ENCODE measurements at places on chromosomes 2 and 18.
A peak's percentile ranks its signal among the peaks of the same experiment; 100 is the strongest.

- DNase-seq = no peak
Measured at GRCh38 chr18:64238076-64238475, 89.2 kb upstream of the LINC00305 start.

GRCh38 chr2:39304200-39304599, 60.4 kb upstream of the CDKL4 start:
- DNase-seq = no peak

- DNase-seq = no peak
Measured at GRCh38 chr2:39403311-39403710, 33.8 kb downstream of the MAP4K3 start.

DNA sequence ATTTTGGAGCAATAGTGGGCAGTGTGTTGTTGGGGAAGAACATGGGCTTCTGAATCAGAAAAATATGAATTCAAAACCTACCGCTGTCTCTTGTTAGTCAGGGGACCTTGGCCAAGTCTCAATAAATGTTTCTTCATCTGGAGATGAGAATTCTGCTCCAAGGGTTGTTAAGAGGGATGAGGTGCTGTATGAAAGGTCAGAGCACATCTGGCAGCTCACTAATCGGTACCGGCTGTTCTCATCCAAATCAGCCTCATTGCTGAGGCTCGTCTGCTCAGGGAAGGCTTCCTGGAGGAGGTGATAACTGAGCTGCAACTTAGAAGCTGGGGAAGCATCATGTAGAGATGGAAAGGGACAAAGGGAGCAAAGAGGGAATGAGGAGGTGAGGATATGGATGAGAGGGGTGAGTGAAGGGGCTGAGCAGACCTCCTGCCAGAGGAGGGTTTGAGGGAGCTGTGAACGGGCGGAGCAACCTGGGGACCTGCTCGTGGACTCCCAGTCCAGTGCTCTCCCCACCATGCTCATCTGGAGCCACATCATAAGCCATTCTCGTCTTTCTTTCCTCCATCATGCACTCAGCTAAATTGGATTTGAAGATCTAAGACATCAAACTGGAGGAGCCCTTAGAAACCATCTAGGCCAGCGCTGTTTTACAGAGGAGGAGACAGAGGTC, 47.4 kb downstream of the GREB1 start:
- no peak for DNase-seq

DNA sequence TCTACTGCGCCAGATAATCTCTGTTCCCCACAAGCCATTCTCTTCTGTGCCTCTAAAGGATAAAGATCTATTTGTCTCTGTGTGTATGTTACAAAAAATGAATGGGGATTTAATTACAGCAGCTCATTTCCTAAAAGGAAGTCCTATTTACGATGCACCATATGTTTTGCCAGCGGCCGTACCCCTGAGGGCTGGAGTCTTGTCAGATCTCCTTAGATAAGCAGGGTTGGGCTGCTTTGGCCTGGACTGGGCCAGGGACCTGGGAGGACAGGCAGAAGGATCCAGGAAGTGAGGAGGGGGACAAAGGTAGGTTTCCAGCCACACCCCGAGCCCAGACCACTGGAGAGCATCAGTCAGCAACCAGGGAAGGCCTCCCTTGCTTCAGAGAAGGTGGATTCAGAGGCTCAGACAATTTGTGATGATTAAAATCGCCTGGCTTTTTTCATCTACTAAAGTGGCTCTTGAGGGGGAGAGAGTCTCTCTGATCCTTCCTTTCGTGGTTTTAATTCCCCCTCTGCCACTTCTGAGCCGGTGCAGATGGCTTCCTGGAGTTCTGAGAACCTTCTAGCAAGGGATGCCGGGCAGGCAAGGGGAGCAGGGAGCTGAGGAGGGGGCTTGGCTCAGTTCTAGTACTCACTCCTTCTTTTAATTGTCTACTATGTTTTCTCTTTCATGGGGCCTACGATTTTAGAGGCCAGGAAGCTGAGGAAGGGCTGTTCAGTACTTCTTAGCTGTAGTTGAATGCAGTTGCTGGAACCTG, 42.1 kb downstream of the MYCN start:
- no peak for DNase-seq

DNA sequence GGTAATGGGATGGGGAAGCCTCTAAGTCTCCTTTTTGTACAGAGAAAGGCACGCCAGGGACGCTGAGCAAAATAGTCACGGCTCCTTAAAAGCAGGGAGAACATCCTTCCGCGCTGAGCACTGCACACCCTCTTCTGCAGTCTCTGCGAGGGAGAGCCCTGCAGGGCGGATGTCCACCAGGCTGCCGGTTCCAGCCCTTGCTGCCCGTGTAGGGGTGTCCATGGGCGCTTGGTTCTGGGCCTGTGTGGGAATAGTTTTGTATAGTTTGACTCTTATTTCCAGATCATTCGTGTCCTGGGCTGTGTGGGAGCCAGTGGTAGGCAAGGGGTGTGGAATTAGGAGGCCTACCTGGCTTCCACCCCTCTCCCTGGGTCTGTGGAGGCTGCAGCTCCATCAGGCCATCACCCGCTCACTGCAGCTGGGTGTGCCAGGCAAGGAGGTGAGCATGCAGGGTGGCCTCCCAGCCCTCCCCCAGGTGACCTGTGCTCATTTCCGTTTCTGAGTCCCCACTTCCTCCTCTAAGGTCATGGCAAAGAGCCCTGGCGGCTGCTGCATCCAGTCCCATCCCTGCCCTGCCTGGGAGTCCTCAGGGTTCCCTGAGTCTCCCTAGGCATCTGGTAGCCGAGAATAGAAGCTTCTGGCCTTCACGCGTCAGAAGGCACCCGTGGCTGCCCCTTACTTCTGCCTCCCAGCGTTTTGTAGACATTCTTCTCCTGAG, 202.6 kb downstream of the LDLRAD4 start:
- DNase-seq = no peak

DNA sequence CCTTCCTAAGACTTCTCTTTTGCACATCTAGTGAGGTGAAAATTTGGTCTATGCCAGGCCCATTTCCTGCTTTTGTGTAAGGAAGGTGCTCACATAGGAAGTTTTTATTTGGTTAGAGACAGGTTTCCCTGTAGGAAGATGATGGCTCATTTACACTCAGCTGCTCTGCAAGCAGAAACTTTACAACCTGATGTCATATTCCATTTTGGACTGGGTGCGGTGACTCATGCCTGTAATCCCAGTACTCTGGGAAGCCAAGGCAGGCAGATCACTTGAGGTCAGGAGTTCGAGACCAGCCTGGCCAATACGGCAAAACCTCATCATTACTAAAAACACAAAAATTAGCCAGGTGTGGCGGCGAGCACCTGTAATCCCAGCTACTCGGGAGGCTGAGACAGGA, 35.8 kb downstream of the CASP10 start:
- no peak for DNase-seq

DNA sequence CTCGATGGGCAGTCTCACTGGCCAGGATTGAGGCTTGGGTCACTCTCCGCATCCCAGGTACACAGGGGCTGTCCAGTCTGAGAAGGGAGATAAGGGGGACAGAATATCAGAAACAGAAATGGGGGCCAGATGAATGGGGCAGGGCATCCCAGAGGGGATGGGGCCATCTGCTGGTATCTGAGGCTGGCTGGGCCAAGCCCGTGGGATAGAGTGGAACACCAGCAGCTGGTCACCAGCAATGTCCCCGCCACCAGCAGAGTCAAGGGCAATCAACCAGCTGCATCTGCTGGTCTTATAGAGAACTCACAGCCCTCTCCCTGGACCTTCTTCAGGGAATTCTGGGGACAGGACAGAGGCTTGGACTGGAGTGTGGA, 128.8 kb upstream of the HAAO start:
- DNase-seq = no peak

GRCh38 chr2:237200462-237200861, 114.8 kb downstream of the COPS8 start:
- DNase-seq = no peak

DNA sequence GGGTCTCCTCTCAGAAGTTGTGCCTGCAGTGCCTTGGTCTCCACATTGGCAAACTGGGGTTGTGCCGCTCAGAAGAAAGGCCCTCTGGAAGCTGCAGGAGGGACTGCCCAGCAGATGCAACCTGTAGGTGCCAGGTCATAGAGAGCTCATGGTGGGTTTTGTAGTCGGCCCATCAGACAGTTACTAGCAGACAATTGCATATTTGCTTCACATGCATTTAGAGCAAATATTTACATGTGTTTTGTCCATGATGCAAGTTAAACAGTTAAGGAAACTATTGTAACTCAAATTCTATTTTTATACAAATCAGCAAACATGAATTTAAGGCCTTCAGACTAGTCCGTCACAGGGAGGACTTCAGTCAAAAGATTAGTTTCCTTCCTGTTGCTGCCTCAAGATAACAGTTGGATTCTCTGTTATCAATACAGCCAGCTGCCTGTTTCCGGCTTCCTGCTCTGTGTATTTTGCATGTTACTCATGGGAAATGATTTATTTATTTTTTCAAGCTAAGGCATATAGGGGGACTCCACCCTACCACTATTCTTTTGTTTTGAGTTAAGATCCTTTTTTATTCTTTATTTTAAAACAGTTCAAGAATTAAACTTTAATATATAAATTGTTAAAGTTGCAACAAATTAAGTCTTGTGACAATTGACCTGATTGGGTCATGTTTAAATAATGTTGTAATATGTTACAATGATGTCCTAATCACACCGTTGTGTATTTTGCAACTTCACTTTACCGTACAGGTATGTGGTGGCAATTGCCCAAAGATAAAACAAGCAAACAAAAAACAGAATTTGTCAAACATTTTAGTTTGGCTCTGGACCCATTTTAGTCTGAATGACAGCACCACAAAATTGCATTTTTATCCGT, 133.5 kb downstream of the SPTBN1 start:
- no peak for DNase-seq

GRCh38 chr2:23449413-23449812, 64.4 kb downstream of the KLHL29 start:
- peak; percentile 44 for DNase-seq

DNA sequence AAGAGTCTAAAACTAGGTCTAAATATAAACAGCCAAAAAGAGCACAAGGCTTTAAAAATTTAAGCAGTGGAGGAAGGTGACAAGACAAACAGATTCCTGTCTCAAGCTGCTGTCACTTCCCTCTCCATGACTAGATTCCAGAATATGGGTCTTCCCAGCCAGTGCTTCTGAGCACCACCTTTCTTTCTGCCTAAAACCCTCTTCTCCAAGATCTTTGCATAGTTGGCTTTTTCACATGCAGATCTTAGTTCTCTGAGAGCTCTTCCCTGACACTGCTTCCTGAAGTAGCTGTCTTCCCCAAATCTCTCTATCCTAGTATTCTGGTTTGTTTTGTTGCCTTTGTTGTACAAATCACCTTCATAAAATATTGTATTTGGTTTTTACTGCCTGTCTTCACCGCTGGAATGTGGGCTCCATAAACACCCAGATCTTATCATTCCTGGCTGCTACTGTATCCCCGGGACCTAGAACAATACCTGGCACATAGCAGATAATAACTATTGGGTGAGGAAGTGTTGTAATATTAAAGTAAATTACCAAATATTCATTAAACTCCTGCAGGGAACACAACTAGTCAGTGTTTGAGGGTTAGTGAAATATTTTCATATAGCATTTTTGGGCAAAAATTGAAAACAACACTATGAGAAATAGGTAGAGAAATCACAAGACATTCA, 150.2 kb downstream of the CCDC85A start:
- DNase-seq = no peak

GRCh38 chr18:55420665-55421307, 167.2 kb downstream of the TCF4 start:
- DNase-seq = peak; percentile 44

- DNase-seq = no peak
Measured at GRCh38 chr2:196361606-196362326, 190.4 kb upstream of the STK17B start.

- no peak for DNase-seq
Measured at GRCh38 chr2:42929546-42930024, 137.2 kb upstream of the HAAO start.

DNA sequence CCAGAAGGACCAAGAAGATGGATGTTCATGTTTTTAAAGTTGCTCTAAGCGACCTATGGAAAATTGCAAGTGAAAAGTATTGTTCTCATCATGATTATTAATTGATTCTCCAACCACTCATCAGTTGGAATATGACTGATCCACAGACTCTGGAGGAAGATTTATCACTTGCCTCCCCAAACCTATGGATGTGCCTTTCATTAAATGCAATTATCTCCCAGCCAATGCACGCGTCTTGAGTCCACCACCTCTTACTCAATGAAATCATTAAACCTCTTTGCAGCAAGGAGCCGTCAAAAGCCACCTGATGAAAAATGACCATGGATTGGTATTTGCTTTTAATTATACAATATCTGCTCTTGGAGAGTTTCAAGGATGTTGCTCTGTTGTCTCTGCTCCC, 165.6 kb downstream of the LRRTM1 start:
- no peak for DNase-seq

GRCh38 chr2:34736482-34736881, 1137.4 kb upstream of the FAM98A start:
- DNase-seq = no peak

GRCh38 chr18:70261141-70261788, 27.6 kb upstream of the SOCS6 start:
- no peak for DNase-seq

DNA sequence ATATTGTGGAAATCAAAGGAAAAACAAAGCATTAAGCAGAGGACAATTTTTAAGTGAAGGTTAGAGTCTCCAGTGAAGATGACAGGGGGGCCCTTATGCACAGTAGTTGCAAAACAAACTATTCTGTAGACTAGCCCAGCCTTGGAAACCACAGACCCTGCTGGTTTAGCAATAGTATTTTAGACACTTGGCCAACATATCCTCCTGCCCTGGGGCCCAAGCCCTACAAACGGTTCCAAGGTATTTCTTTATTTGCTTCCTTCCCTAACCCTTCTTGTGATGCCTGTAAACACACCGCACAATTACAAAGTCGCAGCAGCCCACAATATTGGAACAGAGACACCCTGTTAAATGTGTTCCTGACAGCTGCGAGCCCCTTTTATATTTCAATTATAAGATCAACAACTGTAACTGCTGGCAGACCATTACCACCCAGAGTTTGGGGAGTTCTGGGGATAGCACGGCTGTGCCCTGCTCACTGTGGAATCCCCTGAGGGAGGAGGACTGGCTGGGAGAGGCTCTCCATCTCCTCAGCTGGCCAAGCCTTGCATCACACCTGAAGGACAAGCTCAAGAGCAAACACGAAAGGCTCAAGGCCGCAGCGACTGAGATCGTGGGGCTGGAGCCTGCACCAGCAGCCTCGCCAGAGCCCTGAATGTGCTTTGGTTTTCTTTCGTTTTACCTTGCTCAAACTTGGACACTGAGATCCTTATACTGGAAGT, 282.2 kb upstream of the ATP5MC3 start:
- no peak for DNase-seq

DNA sequence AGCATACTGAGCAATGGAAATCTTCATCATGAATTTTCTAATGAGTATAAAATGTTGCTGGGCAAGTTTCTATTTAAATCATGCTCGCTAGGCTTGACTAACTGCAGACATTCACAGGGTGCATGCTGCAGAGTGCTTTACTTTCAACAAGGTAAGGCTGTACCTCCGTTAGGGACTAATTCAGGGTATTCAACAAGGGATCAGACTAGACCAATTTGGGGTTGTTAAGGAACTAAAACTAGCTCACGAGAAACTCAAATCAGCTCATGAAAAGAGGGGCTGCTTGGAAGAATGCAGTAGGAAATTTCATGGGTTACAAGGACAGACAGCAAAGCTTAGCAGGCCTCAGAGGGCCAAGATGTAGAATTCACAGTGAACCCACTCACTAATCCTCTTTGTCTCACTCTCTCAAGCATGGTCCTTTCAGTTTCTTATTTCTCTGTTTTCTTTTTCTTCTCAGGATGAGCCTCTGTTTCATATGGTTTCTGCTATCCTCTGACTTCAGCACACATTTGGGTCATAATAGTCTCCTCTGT, 2.2 kb downstream of the MYO3B start:
- no peak for DNase-seq

Data from GM13977 (cell line).